Ureter (tissue), 1 donor: ENCODE measurements at places on chromosomes 12 and 14. TPM values are rescaled to one million over a fixed set of nuclear protein-coding genes. Genes with fewer than 3 reads are reported as not detected.

The CD27 gene
- total RNA-seq, result 2.6 TPM

The TAS2R50 gene
- 7.2 TPM for total RNA-seq

The CLEC1B gene
- not detected for total RNA-seq

The WBP11 gene
- total RNA-seq, result 54.0 TPM

The EXOC3L4 gene
- total RNA-seq, result 2.5 TPM

The OVCH1 gene
- total RNA-seq, result 0.18 TPM

The CFAP54 gene
- 2.6 TPM for total RNA-seq

The C12orf60 gene
- 0.99 TPM for total RNA-seq

DNA sequence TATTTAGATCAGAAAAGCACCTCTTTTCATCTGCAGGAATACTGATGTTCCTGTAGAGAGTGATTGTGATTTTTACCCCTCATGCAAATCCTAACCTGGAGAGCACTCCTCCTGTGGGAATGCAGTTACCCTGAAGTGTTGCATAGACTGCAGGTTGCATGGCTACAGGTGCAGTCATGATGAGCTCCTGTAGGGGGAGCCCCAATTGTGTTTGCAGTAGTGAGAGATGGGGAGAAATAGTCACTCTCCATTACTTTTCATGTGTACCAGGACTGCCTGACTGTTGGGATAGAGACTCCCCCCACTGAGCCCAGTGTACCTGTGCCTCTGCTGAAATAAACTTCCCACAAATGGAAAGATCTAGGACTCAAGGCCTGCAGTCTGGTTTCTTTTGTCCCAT is 1086.5 kb downstream of the SLC6A15 start:
- DNase-seq, result no peak

DNA sequence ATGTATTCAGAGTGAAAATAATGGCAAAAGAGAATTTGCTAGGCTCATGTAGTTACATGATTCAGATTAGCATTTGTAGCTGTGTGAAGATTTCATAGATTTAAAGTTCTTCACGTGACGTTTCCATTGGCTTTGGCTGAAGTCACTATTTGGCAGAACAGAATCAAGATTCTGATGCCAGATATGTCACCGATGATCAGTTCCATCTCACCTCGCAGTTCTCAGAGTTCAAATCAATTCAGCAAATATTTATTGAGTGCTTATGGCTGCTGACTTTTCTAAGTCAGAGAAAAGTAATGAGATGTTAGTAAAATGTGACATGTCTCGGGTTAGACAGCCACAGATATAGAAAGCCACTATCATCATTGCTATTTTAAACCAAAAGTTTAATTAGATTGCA is 28.4 kb downstream of the ALX1 start:
- DNase-seq, result no peak

- no peak for DNase-seq
These were observed 61.7 kb upstream of the PTPRR start for GRCh38 chr12:70982286-70982685.

DNA sequence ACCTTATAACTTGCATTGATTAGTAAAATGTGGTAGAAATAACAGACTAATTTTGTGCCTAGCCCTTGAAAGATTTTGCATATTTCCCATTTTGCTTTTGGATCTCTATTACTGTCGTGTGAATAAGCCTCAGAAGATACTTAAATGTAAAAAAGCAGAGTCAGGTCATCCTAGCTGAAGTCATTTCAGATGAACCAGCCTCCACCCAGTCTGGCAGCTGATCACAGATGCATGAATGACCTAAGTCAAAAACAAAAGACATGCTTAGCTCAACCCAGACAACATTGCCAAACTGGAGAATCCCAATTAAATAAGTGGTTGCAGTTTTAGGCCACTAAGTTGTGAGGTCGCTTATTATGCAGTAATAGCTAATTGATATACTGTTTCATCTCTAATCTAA is 349.9 kb downstream of the C12orf50 start:
- no peak for DNase-seq
